ENCODE measurements at places on chromosomes 5 and 9.
A peak's percentile ranks its signal among the peaks of the same experiment; 100 is the strongest.

DNA sequence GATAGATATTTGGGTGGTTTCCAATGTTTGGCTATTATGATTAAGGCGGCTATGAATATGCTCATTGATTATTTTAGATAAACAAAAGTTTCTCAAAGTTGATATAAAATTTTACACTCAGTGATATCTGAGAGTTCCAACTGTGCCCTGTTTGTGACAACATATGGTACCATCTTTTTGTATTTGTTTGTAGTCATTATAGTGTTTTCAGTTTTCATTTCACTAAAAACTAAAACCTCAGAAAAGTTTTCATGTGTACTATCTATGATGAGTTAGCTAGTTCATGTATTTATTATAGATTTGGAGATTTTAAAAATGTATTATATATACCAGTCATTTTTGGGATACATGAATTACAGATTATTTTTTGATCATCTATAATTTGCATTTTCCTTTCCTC is 1111.4 kb downstream of the CDH18 start:
- DNase-seq, result no peak

DNA sequence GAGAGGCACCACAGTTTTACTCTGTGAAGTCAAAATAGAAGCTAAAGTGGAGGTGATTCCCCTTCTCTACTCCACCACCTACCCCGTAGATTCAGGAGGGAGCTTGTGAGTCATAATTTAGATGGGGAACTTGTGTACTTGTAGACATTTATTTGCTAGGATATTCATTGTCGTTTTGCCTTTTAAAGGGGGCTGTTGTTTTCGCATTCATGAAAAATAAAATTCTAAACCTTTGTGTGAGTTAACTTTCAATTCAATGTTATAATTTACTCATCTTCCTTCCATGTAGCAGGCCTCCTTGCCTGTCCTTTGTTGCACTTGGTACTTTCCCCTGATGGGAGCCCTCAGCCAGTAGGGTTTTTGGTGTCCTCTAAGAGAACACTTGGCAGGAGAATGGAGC is 22.0 kb downstream of the SECISBP2 start:
- DNase-seq, result no peak

- DNase-seq, result no peak
Observed at GRCh38 chr9:137136881-137137607, 1.9 kb upstream of the GRIN1 start.

GRCh38 chr9:114080773-114081440 is 2.8 kb upstream of the AMBP start:
- no peak for DNase-seq

DNA sequence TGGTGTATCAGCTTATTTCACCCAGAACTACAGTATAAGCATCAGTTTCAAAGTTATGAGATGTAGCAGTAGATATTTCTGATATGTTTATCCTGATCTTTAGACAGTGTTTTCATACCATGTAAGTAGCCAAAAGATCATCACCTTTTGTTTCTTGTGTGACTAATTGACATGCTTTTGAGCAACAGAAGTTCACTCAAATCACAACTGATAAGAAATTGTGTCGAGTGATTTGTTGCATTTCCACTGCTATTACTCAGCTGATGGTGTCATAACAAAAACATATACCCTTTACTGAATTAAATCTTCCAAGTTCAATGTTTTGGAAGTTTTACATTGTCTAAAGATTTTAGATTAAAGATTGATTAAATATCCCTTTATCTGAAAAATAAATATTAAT is 324.5 kb downstream of the TUSC1 start:
- no peak for DNase-seq

GRCh38 chr9:73370053-73370452 is 218.4 kb downstream of the ANXA1 start:
- no peak for DNase-seq

DNA sequence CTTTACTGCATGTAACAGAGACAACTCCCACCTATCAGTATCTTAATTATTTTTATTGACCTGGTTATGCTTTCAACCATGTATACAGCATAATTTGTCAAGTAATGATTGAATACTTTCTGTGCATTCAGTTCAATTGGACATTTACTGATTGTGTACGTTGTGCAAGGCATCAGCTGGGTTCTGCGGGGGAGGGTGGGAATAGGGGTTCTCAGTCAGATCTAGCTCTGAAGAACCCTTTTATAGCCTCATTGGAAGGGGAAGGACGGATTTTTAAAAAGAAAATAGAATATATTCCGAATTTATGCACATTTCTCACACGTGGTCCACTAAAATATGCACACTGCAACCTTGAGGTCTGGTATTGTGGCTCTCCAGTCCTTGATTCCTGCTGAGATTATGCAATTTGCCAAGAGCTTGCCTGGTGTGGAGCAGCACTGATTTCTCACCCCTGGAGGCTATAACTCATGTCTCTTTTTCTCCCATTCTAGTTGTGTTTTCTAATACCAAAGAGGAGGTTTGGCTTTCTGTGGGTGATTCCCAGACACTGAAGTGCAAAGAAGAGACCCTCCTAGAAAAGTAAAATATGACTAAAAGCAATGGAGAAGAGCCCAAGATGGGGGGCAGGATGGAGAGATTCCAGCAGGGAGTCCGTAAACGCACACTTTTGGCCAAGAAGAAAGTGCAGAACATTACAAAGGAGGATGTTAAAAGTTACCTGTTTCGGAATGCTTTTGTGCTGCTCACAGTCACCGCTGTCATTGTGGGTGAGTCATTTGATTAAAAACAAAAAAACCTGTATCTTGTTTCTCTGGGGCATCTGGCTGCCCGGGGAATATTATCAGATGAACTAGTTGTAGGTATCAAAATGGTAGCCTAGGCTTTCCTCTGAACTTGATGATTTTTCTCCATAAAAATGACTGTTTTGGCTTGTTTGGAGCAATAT is 1.7 kb downstream of the SLC1A3 start:
- no peak for DNase-seq

GRCh38 chr9:91805031-91805430 is 145.0 kb downstream of the ROR2 start:
- no peak for DNase-seq

- no peak for DNase-seq
Observed at GRCh38 chr9:37540634-37541033, 35.5 kb downstream of the FBXO10 start.

- no peak for DNase-seq
Observed at GRCh38 chr5:97888439-97888838, 705.4 kb upstream of the RIOK2 start.

- DNase-seq, result no peak
Observed at GRCh38 chr9:96027251-96028131, 152.0 kb downstream of the ERCC6L2 start.

GRCh38 chr5:66646570-66646969 is 50.4 kb downstream of the MAST4 start:
- DNase-seq, result no peak

GRCh38 chr9:19875291-19875920 is 86.6 kb upstream of the SLC24A2 start:
- DNase-seq, result no peak

- DNase-seq, result no peak
Observed at GRCh38 chr5:11904265-11904906, at the start of gene CTNND2. TSS of gene CTNND2 (minus strand) at chr5:11904446. CDS start at chr5:11903853, 593 bp downstream.

DNA sequence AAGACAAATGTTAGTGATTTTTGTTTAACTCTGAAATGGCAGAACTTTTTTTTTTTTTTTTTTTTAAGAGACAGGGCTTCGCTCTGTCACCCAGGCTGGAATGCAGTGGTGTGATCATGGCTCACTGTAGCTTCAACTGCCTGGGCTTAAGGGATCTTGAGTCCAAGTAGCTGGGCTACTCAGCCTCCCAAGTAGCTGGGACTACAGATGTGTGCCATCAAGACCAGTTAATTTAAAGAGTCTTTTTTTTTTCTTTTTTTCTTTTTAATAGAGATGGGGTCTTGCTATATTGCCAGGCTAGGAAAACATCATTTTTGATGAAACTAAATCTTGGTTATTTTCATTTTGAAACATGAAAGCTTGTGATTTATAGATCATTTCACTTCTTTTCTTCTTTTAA is 91.6 kb upstream of the PTCH1 start:
- no peak for DNase-seq

DNA sequence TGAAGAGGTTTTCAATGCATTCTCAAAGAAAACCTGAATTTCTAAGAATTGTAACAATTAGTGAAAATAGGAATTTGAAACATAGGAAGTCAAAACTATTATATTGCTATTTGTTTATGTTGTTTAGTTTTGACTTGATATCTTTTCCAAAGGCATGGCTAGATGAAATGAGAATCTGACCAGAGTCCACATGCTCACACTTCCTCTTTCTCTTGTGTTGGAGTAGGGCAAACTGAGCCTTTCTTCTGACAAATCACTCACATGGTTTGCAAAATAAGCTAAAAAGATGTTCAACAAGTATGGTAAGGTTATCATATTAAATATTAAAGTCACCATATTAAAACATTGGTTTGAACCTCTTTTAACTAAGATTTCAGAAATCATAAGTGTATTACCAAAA is 512.6 kb downstream of the ISL1 start:
- no peak for DNase-seq

- DNase-seq, result no peak
Observed at GRCh38 chr5:157253547-157253946, 12.4 kb upstream of the CYFIP2 start.

- DNase-seq, result no peak
Observed at GRCh38 chr9:82353631-82354278, 365.2 kb downstream of the SPATA31D1 start.

DNA sequence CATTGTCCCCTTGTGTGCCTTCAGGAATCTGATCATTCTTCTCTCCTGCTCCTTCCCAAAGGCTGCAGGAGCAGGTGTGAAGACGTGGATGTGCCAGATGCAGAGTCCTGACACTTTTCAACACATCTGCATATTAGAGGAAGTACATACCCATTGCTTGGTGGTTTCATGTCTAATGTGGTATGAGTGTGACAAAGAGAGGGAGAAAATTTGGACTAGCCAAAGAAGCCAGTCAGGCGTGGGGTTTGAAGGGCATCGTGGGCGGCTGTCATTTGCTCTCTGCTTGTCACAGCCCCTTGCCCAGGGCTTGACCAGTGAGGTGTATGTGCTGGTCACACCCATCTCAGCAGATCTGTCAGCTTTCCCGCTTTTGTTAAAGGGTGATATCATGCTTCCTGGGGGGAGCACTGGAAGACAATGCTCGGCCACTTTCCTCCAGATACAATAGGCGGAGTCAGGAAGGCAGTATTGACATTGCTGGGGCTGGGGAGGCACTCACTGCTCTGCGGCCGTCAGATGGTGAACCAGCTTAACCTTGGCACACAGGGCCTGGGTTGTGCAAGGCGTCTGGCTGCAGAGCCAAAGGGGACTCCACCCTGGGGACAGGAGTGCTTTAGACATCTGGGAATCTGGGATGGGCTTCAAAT is 8.6 kb downstream of the TEK start:
- DNase-seq, result no peak

DNA sequence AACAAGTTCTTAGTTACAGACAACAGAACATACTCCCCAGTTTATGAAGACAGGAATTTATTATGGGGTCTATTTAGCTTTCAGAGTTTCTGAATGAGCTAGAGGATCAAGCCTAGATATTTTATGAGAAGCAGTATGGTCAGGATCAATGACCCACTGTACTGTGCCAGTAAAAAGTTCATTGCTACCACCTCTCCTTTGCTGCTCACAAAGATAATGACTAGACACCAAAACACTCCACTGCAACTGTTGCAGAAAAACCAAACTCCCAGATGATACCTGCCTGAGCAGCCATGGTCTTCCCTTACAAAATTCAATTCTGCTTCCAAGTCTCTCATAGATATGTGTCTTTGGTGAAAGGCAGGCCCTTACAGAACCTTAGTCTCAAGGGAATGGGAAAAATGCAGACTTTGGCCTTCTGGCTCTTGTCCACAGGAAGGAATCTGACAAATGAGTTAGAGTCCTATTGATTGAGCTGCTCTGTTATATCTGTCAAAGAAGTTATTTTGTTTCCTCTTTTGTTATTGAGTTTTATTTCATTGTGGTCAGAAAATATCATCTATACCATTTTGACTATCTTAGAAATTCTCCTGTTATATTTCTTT is 74.7 kb upstream of the RASGRF2 start:
- no peak for DNase-seq

- DNase-seq, result peak; percentile 13
Observed at GRCh38 chr5:147750065-147750464, 32.5 kb downstream of the JAKMIP2 start.

DNA sequence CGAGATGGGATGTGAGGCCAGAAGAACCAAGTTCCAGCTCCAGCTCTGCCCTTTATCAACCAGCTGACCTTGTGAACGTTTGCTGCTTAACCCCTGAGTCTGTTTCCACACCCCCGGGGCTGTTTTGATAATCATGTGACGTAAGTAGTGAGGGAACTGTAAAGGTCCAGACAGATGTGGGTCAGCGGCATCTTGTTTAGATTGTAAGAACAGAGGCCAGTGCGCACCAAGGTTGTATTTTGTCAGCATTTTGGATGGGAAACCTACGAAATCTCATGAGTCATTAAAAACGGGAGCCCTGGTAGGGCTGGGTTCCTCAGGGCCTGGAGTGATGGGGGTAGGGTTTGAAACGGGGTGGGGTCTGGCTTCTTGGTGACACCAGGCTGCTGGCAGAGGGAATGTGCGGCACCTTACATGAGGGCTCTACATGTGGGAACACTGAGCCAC is 13.8 kb upstream of the COL15A1 start:
- DNase-seq, result no peak

- DNase-seq, result no peak
Observed at GRCh38 chr9:124889006-124889405, 27.1 kb downstream of the ARPC5L start.

DNA sequence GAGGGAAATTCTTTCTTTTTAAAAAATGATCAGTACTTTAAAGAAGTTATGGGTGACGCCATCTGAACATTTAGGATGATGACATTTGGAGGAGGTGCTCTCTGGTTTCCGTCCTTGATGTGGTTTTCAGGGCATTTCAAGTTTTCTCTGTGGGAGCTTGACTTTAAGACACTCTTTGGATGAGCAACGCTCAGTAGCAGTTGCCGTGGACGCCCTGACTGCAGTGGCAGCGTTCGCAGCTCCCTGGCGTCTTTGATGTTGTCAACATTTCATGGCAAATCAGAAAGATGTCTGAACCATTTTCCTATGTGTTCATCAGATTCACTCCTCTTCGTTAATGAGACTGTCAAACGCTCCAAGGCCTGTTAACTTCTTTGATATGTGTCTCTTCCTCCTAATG is 86.1 kb downstream of the ZNF354C start:
- DNase-seq, result no peak

- no peak for DNase-seq
Observed at GRCh38 chr9:135857371-135857786, 50.0 kb downstream of the CAMSAP1 start.

DNA sequence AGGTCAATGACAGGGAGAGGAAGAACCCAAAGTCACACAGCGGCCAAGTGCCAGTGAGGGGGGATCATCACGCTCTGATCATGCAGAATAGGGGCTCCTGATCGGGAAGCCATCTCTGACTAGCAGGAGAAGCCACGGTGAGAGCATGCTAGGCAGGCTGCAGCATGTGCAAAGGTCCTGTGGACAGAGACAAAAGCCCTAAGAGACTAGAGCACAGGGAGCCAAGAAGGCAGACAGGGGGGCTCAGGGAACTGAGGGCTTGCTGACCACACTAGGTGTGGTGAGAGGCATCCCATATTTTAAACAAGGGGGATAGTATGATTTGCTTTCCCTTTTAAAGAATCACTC is 195.1 kb downstream of the CDK5RAP2 start:
- no peak for DNase-seq
